ENCODE measurements at places on chromosomes 1 and 21.

DNA sequence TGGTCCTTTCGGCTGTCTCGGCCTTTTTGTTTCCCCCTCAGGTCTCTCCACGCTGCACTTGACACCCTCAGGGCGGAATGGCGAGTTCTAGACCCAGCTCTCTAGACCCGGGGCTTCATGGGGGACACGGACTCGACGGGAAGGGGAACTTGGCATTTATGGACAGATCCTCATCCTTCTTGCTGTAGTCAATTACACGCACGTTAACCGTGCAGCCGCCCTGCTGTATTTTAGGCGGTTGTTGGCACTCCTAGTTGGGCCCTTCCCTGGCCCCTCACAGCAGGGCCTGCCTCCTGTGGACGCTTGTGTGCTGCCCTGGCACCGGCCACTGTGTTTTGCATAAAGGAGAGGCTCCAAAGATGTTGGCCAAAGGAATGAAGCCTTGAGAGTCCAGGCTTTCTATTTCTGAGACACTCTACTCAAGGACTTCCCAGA is 558 bp upstream of the BTG3 start:
- peak; percentile 1 for DNase-seq

- peak; percentile 68 for DNase-seq
Measured at GRCh38 chr21:20789729-20790500, 208.3 kb upstream of the NCAM2 start.

- no peak for DNase-seq
Measured at GRCh38 chr1:94276988-94277434, 39.6 kb upstream of the ARHGAP29 start.

- DNase-seq, result no peak
Measured at GRCh38 chr1:110119843-110120242, 7.6 kb downstream of the UBL4B start.

DNA sequence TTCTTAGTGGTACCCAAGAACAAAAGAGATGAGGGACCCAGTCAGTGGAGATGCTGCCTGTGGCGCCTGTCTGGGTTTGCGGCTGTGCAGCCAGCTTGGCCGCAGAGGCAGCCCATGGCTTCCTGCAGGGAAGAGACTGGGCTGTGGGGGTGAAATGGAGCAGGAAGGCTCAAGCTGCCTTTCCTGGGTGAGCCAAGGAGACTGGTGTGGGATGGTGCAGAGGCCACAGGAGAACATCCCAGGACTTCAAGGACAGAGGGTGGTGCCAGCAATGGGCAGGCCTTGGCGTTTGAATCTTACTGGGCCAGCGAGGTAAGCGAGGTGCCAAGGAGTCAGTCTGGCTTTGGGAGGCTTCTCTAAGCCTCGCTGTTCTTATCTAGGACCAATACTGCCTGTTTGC is 26.4 kb downstream of the KCNA10 start:
- no peak for DNase-seq

GRCh38 chr1:192539297-192540092 is 36.1 kb upstream of the RGS1 start:
- DNase-seq, result peak; percentile 99

GRCh38 chr1:162256287-162256686 is 120.4 kb downstream of the SPATA46 start:
- no peak for DNase-seq

DNA sequence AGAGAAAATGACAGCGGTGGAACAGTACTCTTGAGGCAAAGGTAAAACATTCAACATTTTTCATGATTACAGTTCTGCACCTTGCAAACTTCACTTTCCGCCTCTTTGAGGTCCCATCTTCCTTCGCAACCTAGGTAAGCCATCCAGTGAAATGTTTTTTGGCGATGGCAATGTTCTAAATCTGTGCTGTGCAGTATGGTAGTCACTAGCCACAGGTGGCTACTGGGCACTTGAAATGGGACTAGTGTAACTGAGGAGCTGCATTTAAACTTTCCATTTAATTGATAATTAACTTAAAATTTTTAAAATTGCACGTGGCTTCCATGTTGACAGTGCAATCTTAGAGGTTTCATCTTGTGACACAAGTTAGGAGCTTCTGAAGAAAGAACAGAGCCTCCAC is 13.0 kb downstream of the EXOC8 start:
- no peak for DNase-seq

DNA sequence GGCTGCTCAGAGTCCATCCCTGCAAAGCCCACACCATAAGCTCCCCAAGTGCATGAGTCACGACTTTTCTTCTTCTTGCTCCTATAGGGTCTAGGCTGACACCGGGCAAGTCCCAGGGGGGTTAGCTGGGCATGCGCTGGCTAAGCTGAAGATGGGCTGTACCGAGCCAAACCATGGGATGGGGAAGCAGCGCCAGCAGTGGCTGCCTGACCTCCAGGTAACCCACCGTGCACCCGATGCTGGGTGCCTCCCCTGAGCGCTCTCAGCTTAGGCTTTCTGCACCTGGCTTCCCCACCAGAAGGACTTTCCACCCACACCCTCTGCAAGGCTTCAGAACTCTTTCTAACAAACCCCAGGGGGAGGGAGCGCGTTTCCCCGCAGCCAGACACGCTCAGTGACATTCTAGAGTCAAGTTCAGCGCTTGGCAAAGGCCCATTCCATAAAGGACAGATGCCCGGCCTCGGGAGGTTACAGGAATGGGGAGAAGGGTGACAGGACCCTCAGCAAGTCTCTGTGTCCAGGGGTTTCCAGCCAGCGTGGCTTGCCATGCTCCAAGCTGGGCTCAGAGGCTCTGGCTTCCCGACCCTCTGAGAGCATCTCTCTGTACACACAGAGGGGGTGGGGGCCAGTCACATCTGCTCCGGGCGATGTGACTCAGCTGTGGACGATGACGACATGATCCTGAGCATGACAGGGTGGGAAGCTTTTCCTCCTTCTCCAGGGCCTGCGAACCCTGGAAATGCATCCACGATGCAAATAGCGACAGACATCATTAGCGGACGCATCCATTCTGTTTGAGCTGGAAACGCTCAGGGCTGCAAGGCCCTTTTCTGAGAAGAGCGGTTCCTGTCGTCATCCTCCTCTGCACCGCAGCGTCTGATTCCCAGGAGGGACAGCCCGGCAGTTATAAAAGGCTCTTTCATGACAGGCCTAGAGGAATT is 107.8 kb downstream of the SIK1 start:
- DNase-seq, result peak; percentile 76

DNA sequence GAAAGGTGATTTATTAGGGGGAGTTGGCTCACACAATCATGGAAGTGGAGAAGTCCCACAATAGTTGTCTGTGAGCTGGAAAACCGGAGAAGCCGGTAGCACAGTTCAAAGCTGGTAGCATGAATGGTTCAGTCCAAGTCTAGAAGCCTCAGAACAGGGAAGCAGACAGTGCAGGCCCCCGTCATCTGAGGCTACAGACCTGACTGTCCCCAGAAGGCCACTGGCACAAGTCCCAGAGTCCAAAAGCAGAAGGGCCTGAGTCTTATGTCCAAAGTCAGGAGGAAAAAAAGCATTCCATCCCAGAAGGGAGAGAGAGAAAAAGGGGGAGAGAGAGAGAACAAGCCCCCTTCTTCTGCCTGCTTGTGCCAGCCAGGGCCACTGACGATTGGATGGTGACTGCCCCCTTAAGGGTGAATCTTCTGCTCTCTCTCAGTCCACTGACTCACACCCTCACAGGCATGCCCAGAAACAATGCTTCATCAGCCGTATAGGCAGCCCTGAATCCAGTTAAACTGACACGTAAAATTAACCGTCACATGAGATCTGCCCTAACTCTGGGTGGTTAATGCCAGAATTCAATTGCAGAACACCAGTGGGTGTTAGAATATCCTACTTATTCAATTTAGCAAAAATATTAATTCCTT is 49.3 kb upstream of the POU2F1 start:
- DNase-seq, result peak; percentile 25

DNA sequence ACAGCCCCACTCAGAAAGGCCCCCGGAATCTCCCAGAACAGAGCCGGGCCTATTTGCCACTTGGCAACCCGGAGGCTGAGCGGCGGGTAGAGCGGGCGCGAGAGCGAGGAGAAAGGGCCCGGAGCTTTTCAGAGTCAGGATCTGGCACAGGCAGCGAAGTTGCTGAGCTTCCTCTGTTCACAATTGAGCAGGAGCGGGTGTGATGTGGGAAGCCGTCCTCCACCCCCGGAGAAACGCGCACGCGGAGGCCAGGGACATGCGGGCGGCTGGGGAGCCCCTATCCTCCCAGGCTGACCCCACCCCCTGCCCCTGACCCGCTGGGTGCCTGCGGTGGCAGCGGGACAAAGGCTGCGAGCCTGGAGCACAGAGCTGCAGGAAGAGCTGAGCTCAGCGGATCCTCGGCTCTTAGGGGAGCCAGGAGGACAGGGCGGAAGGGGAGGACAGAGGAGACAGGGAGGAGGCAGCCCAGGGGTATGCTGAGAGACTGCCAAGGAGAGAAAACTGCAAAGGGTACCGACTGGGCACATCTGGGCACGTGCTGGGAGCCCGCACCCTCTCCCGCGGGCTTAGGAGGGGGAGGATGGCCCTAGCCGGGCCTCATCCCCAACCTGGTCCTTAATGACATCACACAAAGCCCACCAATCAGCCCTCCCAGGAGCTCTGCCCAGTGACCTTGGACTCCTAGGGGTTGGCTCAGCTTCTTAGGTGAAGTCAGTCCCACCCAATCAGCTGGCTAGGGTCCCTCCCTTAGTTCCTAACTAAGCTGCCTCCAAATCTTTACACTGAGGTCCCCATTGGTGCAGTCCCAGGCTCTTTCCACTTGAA is 9.3 kb downstream of the KIF21B start:
- no peak for DNase-seq

DNA sequence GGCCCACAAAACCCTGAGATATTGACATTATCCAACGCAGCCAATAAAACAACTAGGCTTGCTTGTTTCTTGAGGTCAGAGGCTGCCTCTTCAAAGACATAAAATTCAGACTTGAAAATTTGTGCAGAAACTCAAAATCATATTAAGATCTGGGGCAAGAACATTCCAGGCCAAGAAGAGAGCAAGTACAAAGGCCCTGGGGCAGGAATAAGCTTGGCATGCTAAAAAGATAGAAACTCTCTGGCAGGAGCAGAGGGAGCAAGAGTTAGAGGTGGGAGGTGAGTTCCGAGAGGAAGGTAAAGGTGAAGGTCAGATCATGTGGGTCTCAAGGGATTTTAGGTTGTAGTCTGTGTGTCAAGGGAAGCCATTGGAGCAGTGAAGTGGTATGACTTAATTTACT is 8.8 kb upstream of the IGSF3 start:
- DNase-seq, result no peak

DNA sequence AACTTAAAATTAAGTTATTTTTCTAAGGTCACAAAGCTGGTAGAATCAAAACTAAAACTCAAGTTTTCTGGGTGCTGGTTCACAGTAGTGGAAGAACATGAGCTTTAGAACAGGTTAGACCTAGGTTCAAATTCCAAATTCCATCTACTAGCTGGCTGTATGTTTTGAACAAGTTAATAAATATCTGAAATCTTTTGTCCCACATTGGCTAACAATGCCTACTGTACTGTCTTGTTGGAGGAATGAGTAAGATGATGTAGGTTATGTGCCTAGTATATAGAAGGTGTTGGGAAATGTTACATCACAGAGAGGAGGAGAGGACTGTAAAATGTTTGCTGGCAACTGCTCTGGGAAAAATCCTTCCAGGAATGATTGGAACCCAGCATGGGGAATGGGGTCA is 14.0 kb upstream of the CD247 start:
- no peak for DNase-seq

DNA sequence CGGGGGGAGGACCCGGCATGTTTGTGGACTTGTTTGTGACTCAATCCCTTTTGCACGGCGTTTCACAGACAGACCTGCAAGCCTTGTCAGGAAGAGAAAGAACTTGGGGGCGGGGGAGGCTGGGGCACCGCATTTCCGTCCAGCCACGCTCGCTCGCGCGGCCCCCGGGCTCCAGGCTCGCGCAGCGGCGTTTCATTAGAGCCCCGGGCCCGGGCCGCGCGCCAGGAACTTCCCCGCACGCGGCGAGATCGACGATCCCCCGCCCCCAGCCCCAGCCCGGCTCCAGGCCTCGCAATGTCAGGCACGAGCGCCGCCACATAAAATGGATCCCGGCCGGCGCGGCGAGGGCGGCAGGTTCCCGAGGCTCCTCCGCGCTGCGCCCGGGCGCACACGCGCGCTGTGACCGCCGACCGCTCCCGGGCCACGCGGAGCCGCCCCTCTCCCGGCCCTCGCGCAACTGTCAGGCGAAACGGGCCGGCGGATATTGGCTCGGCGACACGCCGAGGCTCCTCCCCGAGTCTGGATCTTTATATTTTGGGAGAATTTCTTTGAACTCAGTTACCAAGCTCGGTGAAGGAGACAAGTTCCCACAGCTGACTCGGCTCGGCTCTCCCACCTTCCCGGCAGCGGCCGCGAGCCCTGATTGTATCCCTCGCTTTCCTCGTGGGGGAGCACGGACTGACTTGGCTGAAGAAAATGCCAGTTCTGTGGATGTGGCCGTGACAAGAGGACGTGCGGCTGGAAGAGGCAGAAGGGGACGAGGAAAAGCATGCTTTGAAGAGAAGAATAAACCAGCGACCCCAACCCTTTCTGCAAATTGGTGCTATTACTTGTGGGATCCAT is at the start of gene KIF26B:
Gene KIF26B (plus strand): TSS at position 557 of the 843 bp plus-strand sequence. CDS start 440 bp downstream, outside the sequence.
- DNase-seq, result peak; percentile 55

DNA sequence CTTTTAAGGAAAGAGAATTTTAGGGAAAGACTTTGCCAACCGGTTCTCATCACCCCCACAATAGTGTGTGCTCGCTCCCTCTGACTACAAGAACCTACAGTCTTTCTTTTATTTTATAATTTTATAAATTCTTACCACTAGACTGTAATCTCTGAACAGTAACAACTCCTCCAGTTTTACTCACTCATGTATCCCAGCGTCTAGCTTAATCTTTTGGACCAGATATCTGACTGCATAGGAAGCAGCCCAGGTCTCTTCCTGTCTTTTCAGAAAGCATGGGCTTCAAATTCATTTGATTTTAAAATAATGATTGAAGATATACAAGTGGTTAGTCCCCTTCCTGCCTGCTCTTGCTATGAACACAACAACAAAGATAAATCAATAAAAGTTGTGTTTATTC is 19.0 kb upstream of the DUSP10 start:
- no peak for DNase-seq

- DNase-seq, result no peak
Measured at GRCh38 chr1:233960386-233960785, 55.9 kb downstream of the SLC35F3 start.

DNA sequence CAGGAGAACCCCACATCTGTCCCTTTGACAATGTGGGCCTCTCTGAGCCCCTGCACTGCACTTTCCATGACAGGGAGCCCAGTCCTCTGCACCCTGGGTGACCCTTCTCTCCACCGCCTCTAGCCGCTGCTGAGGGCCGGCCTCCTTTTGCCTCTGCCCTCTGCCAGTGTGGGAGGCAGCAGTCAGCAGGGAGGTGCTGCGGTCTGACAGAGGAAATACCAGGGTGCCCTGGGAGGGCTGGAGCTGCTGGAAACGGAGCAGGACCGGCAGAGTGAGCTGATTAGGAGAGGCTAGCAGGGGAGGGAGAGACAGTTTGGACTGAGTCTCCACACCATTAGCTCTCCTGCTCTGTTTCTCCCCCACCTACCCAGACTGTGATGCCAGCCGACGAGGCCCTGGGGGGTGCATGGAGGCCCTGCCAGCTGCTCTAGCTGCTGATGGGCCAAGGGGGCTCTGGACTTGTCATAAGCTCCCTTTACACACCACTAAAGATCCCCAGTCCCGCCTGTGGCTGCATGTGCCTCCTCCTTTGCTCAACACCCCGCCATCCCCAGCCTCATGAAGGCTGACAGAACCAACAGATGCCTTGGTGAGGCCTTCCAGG is 171.1 kb upstream of the KLHDC7A start:
- no peak for DNase-seq

- no peak for DNase-seq
Measured at GRCh38 chr1:4638345-4638729, 16.1 kb upstream of the AJAP1 start.
